Activated CD8-positive, alpha-beta T cell treated with anti-CD3 and anti-CD28 coated beads, Interleukin-2, amount 10 ng/mL, durations not matched to agents 7 days and 5 days (primary cell): ENCODE measurements at places on chromosomes 4 and X. TPM values are rescaled to one million over a fixed set of nuclear protein-coding genes. Genes with fewer than 3 reads are reported as not detected.

Gene HS3ST1
- total RNA-seq, result not detected

Gene STK32B
- total RNA-seq, result not detected

Gene AFF2
- 0.40 TPM for total RNA-seq

Gene FAM47A
- not detected for total RNA-seq

Gene FAM53A
- 0.91 TPM for total RNA-seq

Gene MCF2
- 0.55 TPM for total RNA-seq

Gene EMCN
- total RNA-seq, result not detected

Gene QRFPR
- not detected for total RNA-seq

Gene UGT2B15
- total RNA-seq, result not detected

Gene NSG1
- 17.8 TPM for total RNA-seq

- H3K36me3 ChIP-seq, result no peaks in the 10 kb centered on the region
- H3K4me1 ChIP-seq, result peaks cover 12% of the 10 kb centered on the region
- H3K27ac ChIP-seq, result no peak overlapping the region
- peaks cover 11% of the 10 kb centered on the region for H3K27me3 ChIP-seq
- no peak for DNase-seq
- H3K4me3 ChIP-seq, result no peak overlapping the region
Observed at GRCh38 chr4:15947684-15948083, 9.1 kb upstream of the FGFBP1 start.

GRCh38 chr4:16682975-16683374 lies 215.5 kb downstream of the LDB2 start:
- no peaks in the 10 kb centered on the region for H3K27me3 ChIP-seq
- no peaks in the 10 kb centered on the region for H3K4me1 ChIP-seq
- no peak for DNase-seq
- no peak overlapping the region for H3K4me3 ChIP-seq
- no peaks in the 10 kb centered on the region for H3K36me3 ChIP-seq

- no peaks in the 10 kb centered on the region for H3K27me3 ChIP-seq
- H3K4me1 ChIP-seq, result no peaks in the 10 kb centered on the region
- H3K36me3 ChIP-seq, result no peaks in the 10 kb centered on the region
Observed at GRCh38 chr4:176875446-176875930, 82.8 kb upstream of the VEGFC start.

- H3K4me1 ChIP-seq, result no peaks in the 10 kb centered on the region
- H3K4me3 ChIP-seq, result no peak overlapping the region
- no peaks in the 10 kb centered on the region for H3K27me3 ChIP-seq
- no peak overlapping the region for H3K27ac ChIP-seq
Observed at GRCh38 chrX:36847496-36847895, 160.7 kb upstream of the FAM47C start.

DNA sequence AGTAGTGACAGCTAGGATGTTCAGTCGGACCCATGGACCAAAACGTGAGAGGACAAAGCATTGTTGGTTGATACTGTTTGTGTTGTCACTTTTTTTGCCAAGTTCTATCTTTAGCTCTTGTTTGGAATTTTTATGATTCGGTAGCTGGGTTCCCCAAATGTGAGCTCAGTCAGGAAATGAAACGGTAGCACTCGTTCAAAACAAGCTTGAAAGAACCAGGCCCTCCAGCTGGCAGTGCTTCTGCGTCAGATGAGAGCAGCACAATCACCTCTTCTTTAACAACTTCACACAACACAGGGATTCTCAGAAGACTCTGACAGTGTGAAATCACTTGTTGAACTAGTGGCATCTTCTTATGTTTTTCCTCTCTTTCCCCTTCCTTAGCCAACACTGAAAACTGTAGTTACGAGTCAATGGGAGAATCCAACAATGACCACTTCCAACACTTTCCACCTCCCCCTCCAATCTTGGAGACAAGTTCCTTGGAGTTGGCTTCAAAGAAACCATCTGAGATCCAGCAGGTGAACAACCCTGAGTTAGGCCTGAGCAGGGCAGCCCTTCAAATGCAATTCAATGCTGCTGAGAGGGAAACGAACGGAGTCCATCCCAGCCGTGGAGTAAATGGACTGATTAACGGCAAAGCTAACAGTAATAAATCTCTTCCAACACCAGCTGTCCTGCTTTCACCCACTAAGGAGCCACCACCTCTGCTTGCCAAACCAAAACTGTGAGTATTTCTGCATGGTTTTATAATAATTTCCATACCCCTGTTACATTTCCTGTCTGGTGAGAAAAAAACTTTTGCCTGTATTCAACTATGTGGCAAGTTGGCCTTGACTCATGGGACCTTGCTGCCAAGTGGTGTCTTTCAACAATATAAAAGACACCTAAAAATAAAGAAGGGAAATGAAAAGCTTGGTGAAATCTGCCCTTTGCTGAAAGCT lies 214.6 kb downstream of the PALLD start:
- no peak overlapping the region for H3K27ac ChIP-seq
- no peaks in the 10 kb centered on the region for H3K36me3 ChIP-seq
- no peak for DNase-seq
- H3K4me3 ChIP-seq, result no peak overlapping the region

DNA sequence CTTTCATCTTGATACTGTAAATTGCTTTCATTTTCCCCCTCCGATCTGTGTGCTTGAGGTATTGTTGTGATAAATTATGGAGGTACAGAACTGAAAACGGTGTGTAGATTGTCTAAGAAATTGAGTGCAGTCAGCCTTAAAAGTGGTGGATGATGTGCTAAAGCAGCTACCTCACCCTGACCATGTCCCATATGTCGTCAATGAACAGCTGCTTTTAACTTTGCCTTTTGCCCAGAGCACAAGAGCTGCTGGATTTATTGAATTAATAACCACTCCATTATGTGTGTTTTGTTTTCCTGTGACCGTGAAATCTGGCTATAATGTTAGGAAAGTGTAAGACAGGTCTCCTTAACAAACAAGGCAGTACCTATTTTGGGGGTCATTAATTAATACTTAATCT lies 581.9 kb upstream of the PITX2 start:
- H3K36me3 ChIP-seq, result no peaks in the 10 kb centered on the region
- no peak overlapping the region for H3K27ac ChIP-seq
- no peak overlapping the region for H3K4me3 ChIP-seq
- H3K4me1 ChIP-seq, result no peaks in the 10 kb centered on the region
- DNase-seq, result no peak

DNA sequence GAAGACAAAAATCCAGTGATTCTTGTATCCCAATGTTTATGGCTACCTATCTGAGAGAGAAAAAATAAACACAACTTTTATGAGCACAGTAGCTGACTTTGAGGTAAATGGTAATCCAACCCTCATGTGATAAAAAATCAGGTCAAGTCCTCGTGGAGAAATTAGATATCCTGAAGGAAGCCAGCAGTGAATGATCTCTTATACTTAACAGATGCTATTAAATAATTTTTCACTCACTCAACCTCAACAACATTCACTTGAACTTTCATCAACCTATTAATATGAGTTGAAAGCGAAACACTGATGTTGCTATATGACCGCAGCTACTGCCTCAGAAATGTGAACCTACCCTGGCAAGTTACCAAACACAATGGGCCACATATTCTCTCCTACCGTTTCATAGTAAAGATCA lies 105.4 kb downstream of the GPC3 start:
- no peaks in the 10 kb centered on the region for H3K27me3 ChIP-seq
- H3K4me3 ChIP-seq, result no peak overlapping the region
- H3K4me1 ChIP-seq, result no peaks in the 10 kb centered on the region
- no peak overlapping the region for H3K27ac ChIP-seq
- no peak for DNase-seq
- no peaks in the 10 kb centered on the region for H3K36me3 ChIP-seq

DNA sequence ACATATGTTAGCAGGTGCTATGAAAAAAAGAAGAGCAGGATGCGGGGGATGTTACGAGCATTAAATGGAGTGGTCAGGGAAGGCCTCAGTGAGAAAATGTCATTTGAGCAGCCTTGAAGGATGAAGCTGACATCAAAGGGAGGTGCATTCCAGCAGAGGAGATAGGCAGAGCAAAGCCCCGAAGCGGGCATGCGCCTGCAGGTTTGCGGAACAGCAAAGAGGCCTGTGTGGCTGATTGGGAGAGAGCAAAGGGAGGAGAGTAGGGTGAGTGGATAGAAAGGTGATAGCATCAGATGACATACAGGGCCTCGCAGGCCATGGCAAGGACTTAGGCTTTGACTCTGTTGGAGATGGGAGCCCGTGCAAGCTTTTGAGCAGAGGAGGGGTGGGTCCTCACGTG lies 95.4 kb upstream of the GPR50 start:
- no peak overlapping the region for H3K27ac ChIP-seq
- no peaks in the 10 kb centered on the region for H3K4me1 ChIP-seq
- no peak for DNase-seq
- H3K4me3 ChIP-seq, result no peak overlapping the region

DNA sequence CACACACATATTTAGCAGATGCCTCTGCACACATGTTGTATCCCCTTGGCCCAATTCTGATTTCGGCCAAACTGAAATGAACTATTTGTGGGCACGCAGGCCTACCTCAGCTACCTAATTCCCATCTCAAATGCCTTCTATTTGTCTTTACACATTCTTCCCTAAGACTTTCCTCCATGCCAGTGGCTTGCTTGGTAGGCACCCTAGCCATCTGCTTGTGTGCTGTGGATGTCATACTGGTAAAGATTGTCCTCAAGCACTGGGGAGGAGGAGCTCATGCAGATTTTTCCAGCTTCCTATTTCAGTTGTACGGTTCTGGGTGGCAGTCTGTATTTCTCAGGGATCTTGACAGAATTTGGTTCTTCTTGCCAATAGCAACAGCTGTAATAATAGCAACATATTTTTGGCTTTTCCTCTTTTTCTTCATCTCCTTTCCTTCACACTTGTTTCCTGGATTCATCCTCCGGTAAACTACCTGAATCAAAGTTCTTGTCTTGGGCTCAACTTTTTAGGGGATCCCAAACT lies 514.3 kb downstream of the ADGRL3 start:
- no peak overlapping the region for H3K4me3 ChIP-seq
- H3K27ac ChIP-seq, result no peak overlapping the region
- H3K4me1 ChIP-seq, result no peaks in the 10 kb centered on the region

DNA sequence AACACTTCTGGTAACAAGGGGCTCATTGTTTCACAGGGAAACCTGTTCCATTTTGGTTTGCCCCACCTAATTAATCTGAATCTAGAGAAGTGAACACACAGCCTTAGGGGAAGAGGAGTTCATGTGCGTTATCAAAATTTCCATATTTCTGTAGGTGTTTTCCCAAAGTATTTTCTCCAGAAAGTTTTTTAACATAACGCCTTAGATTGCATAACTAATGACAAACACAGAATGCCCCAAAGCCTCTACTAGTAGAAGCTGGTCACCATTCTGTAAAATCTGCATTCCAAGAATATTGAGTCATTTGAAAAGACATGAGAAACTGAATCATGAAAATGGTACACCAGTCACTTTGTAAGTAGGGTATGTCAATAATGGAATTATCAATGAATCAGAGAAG lies 41.1 kb downstream of the IL13RA2 start:
- H3K27ac ChIP-seq, result no peak overlapping the region

DNA sequence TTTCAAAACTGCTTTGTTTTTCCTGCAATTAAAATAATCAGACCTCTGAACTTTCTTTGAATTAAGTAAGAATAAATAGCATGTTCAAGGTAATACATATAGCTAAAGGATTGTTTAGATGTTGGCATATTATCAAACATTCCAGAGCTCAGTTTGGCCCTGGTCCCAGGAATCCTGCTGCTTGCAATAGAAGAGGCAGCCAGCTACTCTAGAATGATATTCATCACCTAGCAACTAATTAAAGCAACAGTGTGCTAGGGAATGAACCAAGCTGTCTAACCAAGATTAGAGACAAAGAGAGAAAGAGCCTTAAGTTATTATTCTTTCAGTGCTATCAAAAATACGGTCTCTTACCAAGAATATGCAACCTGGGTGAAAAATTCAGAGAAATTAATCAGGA lies 460.9 kb downstream of the GABRG1 start:
- no peaks in the 10 kb centered on the region for H3K4me1 ChIP-seq
- no peaks in the 10 kb centered on the region for H3K36me3 ChIP-seq
- H3K27ac ChIP-seq, result no peak overlapping the region
- no peak for DNase-seq
- no peaks in the 10 kb centered on the region for H3K27me3 ChIP-seq
- H3K4me3 ChIP-seq, result no peak overlapping the region

DNA sequence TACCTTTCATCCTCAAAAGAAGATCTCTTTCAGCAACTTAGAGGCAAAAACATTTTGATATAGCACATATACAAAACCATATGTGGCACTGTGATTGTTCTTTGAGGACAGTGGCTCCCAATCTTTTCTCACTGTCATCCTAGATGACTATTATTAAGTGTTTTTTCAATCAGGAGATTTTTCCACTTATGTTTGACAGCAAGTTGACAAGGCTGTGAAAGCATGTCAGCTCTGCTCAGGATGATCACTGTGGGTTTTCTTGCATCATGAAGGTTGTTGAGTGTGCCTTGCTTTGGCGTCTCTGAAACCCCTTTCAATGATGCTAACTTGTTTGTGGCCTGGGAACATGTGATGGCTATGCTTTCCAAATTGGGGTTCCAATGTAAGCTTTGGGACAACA lies 20.2 kb upstream of the NSUN7 start:
- no peak for DNase-seq
- H3K27me3 ChIP-seq, result peaks cover 5% of the 10 kb centered on the region
- no peak overlapping the region for H3K4me3 ChIP-seq
- H3K27ac ChIP-seq, result no peak overlapping the region

- H3K27me3 ChIP-seq, result peaks cover 3% of the 10 kb centered on the region
- H3K4me1 ChIP-seq, result no peaks in the 10 kb centered on the region
- H3K27ac ChIP-seq, result no peak overlapping the region
- H3K36me3 ChIP-seq, result no peaks in the 10 kb centered on the region
Observed at GRCh38 chr4:122065915-122066314, 86.2 kb upstream of the BLTP1 start.

GRCh38 chr4:101958547-101958946 lies 168.0 kb downstream of the BANK1 start:
- H3K36me3 ChIP-seq, result no peaks in the 10 kb centered on the region
- DNase-seq, result no peak
- H3K27me3 ChIP-seq, result peaks cover 3% of the 10 kb centered on the region
- no peak overlapping the region for H3K4me3 ChIP-seq
- no peaks in the 10 kb centered on the region for H3K4me1 ChIP-seq
- no peak overlapping the region for H3K27ac ChIP-seq
